NCI-H187 treated with DMSO at 0.1 percent for 48 hours (cell line): ENCODE measurements at places on chromosomes 3 and 15.

GRCh38 chr3:176302271-176302670 lies 895.0 kb downstream of the TBL1XR1 start:
- no peak for DNase-seq

GRCh38 chr15:57427367-57427821 lies 51.1 kb downstream of the CGNL1 start:
- DNase-seq: no peak

GRCh38 chr3:72462595-72463011 lies 385.6 kb downstream of the SHQ1 start:
- DNase-seq: no peak

DNA sequence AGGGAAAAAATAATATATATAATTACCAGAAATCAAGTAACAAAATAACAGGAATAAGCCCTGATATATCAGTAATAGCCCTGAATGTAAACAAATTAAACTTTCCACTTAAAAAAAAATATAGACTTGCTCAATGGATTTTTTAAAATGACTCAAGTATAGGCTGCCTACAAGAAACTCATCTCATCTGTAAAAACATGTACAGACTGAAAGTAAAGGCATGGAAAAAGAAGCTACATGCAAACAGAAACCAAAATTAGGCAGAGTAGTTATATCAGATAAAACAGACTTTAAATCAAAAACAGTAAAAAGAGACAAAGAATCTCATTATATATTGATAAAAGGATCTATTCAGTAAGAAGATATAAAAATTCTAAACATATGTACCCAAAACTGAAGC lies 82.4 kb upstream of the STT3B start:
- DNase-seq: no peak

DNA sequence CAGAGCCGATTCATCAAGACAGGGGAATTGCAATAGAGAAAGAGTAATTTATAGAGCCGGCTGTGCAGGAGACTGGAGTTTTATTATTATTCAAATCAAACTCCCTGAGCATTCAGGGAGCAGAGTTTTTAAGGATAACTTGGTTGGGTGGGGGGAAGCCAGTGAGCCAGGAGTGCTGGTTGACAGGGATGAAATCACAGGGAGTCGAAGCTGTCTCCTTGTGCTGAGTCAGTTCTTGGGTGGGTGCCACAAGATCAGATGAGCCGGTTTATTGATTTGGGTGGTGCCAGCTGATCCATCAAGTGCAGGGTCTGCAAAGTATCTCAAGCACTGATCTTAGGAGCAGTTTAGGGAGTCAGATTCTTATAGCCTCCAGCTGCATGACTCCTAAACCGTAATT lies 95.4 kb upstream of the CCDC80 start:
- no peak for DNase-seq

DNA sequence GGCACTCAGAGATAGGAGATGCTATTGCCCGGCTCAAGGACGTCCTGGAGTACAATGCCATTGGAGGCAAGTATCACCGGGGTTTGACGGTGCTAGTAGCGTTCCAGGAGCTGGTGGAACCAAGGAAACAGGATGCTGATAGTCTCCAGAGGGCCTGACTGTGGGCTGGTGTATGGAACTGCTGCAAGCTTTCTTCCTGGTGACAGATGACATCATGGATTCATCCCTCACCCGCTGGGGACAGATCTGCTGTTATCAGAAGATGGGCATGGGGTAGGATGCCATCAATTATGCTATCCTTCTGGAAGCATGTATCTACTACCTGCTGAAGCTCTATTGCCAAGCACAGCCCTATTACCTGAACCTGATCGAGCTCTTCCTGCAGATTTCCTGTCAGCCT lies 26.4 kb downstream of the BCL2A1 start:
- no peak for DNase-seq

- no peak for DNase-seq
Observed at GRCh38 chr15:64138331-64138941, 13.1 kb upstream of the SNX22 start.

DNA sequence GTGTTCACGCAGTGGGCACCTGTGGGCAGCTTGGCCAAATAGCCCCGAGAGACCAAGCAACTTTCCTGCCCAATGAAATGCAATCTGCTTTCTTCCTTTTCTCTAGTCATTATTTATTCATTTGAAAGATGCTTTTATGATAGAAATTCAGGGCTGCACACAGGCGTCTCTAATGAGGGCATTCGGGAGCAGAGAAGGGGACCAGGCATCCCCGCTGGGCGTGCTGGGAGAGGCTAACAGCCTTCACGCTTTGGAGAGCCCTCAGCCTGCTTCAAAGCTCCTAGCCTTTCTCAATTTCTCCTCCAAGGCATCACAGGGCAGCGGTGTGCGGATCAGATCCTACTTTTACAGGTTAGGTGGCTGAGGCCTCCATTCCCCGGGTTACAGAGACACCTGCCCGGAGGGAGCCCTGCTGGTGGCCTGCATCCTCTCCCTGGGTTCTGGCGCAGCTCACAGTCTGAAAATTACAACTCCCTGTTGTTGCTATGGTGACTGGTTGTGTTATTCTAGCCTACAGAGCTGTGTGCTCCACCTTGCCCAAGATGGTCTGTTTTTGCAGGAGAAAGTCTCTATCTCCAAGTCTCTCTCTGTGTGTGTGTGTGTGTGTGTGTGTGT lies 21.8 kb upstream of the KLF13 start:
- no peak for DNase-seq

DNA sequence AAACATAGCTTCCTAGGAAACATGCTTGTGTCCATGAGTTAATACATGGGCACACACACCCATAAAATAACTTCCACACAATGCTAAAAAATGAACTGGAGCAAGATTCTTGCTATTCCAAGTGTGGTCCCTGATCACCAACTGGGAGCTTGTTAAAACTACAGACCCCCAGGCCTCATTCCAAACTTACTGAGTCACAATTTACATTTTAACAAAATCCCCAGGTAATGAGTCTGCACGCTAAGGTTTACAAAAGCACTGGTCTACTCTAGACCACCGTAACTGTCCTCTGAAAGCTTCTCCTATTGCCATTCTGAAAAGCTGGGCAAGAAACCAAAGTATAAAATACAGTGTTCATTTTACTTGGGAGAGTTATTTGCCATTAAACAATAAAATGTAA lies 45.4 kb downstream of the IGF2BP2 start:
- no peak for DNase-seq

DNA sequence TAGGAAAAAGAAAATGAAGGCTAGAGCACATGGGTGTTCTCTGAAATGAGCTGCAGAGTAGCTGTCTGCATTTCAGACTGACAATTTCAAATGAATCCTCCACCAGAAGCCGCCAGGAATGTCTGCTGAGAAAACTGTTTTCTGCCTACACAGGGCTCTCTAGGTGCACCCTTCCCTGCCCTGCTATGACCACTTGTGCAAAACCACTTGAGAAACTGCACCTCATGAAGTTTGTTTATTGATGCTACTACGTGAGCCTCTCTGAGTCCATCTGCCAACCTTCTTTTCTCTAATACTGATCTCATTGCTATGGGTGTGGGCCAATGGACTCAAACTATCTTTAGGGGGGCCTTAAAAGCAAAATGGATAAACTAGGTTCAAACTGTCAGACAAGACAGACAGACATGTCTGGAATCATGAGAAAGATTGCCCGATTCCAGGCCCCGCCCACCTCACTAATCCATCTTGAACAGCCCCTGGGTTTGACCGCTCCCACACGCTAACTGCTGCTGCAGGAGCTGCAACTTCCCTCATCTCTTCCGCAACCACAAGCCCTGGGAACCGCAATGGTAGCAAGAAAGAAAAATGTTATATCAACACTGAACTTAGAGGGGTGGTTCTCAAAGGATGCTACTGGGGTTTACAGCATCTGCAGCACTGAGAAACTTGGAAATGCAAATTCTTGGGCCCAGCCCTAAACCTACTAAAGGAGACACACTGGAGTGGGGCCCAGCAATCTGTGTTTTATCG lies 9.0 kb upstream of the CD47 start:
- no peak for DNase-seq

- DNase-seq: no peak
Observed at GRCh38 chr3:3309887-3310286, 130.4 kb upstream of the CRBN start.

- no peak for DNase-seq
Observed at GRCh38 chr3:171176244-171176933, 149.9 kb upstream of the SLC2A2 start.

DNA sequence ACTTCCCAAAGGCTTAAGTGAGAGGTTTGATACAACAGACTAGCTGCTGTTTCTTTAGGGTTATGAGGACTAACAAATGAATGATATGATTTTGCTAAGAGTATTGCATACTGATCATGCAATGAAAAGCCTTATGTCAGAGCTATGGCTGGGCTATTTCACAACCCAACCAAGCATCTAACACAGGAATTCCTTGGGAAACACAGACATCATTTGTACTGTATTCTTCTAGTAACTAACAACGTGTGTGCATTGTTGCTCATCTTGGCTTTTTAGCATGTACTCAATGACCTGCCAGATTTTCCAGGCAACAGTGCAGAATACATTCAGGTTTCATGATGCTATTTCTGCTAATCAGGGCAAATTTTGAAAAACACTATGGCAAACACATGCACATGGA lies 19.3 kb downstream of the PDZRN3 start:
- no peak for DNase-seq

DNA sequence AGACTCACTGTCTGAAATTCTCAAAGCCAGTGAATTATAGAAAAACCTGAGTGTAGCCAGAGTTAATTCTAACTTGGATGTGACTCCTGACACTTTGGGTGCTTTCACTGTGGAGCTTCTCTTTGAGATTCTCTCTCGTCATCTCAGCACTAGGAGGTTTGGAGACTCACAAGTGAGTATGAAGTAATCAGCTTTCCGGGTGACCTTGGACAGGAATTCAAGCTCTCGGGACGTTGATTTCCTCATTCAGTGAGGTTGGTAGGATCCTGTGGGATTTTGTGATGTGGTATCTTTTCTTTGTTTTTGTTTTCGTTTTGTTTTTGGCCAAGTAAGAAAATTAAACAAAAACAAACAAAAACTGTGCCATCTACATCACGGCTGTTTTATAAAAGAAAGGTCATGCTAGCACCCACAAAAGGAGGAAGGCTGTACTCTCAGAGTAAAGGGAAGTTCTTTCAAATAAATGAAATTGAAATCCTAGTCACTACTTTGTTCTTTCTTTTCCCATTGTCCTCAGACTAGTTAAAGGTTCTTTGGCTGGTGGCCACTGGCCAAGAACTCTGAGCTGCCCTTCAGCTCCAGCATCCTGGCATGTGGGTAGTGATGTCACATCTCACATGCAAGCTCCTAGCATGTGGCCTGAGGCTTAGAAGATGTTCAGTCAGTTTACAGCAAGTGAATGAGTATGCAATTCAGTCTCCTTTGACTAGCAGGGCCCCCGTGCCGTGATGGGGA lies 263.3 kb upstream of the TPM1 start:
- DNase-seq: no peak

- no peak for DNase-seq
Observed at GRCh38 chr15:73956743-73957135, 30.5 kb downstream of the LOXL1 start.

- DNase-seq: no peak
Observed at GRCh38 chr3:117580806-117581205, 871.2 kb downstream of the TUSC7 start.

DNA sequence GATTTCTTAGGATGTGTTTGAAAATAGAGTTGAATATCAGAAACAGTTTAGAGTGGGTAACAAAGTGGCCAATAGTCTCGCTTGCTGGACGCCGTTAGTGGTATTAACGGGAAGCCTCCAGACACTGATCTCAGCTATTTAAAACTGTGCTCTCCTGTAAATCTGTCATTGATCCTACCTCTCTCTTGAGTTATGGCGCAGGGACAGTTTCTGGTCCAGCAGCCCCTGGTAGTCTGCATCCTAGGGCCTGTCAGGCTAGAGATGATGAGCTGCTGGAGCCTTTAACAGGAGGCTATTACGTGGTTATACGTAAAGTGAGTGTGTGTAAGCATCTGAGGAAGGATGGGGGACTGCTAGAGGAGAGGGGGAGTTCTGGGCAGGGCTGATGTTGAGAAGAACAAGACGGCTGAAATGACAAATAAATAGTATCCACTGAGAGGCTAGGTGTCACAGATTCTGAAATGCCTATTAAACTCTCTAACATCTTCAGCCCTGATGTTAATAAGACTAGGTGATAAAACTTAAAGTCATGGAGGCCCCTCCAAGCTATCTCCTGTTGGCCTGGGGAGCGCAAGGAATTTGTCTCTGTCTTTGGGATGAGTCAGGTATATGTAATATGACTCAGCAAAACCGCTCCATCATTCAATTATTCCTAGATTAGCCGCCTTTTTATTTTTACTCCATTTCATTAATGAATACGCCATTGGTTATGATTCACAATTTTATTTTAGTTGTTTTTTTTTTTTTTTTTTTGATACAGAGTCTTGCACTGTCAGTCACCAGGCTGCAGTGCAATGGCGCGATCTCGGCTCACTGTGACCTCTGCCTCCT lies 155.7 kb downstream of the GREM1 start:
- no peak for DNase-seq

DNA sequence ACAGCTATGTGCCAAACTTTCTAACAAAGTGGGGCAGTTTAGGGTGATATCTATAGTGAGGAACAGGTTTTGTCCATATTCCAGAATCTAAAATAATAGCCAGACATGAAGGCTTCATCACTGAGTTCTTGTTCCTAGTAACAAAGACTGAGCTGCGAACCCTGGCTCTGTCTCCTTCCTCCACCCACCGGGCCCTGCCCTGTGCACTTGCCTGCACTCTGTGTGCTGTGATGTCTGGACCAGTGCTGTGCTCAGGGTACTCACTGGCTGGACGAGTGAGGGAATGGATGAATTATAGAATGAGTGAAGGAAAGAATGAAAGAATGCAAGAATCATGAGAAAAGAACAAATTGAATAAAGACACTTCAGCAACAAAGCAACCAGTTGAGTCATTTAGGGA lies 8.9 kb upstream of the NMNAT3 start:
- no peak for DNase-seq

DNA sequence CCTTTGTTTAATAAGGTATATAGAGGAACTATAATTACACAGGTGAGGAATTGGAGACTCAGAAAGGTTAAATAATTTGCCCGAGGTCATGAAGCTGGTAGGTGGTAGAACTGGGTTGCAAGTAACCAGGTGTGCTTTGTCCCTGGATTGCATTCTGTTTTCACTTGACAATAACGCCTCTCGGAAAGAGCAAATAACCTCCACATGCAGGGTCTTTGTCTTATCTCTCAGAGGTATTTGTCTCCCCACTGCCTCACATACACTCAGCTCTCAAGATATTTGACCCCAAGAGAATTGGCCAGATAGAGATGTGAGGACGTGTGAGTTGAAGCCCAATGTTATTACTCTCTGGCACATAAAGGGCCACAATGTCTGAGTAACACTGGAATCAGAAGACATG lies 320.9 kb upstream of the ONECUT1 start:
- no peak for DNase-seq

DNA sequence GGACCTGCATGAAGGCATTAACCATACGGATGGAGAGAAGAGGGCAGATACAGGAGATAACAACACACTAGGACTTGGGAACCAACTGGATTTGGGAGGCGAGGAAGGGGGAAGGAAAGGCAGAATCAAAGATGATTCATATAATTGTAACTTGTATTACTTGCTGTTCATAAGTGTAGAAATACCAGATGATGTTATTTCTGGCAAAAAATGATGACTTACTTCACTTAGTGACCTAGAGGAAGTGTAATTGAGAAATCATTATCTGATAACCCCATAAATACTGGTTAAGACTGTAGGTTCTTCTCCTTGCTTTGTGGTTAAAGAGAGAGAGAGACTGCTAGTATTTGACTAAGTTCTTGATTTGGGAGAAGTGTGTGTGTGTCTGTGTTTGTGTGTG lies 50.5 kb upstream of the GK5 start:
- DNase-seq: no peak

- no peak for DNase-seq
Observed at GRCh38 chr15:98169551-98169950, 209.0 kb downstream of the ARRDC4 start.

GRCh38 chr15:45399381-45400212 lies 21.3 kb upstream of the GATM start:
- peak; percentile 12 for DNase-seq
